ENCODE measurements at places on chromosomes 1 and 21.

- peak; percentile 74 for DNase-seq
Measured at GRCh38 chr21:35275776-35276175, 226.7 kb upstream of the RUNX1 start.

DNA sequence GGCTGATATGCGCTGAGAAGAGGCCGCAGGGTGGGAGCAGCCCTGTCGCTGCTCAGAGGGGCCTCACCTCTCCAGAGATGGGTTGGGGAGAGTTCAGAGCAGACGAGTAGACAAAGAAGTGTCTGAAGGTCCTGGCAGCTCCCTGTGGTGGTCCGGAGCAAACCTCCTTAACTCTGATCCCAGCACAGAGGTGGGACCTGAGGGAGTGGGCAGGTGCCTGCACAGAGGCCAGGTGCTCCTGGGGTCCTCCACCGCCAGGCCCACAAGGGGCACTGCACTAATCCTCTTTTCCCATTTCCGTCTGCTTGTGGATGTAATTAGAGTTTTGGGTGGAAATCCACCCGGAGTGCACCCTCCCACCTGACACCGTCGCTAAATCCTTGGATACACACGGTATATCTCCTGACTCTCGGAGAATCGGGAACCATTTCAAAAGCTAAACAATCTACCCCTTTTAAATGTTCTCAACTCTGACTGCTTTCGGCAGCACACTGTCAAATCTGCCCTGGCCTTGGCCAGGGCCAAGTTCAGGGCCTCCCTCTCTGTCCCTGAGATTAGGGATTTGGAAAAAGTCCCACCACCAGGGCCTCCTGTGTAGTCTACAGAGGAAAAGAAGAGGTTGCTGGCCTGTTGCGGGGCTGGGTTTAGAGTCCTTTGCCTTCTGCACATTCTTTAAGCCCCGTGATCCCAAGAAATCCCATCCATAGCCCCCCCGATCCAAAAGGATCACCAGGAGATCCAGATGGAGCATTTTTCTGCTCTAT lies 22.4 kb downstream of the CASZ1 start:
- DNase-seq = no peak

- no peak for DNase-seq
Measured at GRCh38 chr1:49389699-49390098, 613.0 kb upstream of the BEND5 start.

DNA sequence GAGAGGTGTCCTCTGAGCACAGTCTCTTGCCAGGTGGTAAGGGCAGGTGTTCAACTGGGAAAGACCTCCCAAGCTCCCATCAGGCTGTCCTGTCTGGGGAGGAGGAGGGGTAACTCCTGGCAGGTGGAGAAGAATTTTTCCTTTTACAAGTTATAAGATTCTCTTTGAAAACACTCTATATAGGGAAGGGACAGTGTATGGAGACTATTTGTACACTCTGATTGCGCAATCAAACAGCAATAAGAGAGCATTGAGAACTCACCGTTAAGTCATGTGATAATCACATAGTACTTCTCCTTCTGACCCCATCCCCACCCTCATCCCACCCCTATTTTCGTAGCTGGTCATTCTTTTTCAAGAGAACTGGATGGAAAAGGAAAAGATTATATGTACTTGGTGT lies 179.3 kb upstream of the ZNF644 start:
- no peak for DNase-seq

DNA sequence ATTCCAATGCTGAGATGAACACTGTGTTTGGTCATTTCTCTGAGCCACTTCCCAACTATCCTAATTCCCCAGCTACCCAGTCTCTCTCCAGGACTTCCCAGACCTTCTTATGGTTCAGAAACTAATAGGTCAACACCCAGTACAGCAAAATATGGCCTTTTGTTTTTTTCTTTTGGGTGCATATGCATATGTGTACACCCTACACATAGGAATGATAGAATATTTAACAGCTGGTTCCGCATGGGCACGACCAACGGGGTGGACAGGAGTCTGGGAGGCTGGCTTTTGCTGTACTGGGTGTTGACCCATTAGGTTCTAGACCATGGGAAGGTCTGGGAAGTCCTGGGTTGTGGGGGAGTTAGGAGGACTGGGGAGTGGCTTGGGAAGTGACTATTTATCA lies 143.9 kb downstream of the MRPS6 start:
- DNase-seq = no peak

DNA sequence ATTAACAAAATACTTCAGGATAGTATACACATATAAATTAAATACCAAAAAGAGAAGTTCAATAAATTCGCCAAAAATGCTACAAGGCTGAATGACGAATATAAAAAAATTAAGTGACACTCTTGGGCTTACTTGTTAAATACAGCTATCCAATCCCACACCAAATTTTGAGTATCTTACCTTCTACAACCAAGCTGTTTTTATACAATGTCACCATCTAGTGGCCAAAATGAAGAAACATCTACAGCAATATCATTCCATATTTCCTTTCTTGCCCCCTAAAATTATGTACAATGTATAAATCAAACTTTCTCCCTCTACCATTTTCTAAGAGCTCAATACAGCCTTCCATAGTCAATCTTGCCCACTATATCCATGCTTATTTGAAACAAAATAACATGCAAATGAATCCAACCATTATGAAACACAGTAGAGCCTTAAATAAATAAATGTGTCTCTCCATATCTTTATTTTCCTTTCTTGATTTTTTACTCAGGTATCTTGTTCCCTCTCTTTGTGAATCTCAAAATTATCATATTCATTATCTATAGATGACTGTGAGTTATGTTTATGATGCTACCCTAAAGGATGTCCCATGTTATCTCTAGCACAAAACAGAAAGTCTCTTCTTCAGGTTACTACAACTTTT lies 86.3 kb downstream of the ACBD6 start:
- DNase-seq = no peak

DNA sequence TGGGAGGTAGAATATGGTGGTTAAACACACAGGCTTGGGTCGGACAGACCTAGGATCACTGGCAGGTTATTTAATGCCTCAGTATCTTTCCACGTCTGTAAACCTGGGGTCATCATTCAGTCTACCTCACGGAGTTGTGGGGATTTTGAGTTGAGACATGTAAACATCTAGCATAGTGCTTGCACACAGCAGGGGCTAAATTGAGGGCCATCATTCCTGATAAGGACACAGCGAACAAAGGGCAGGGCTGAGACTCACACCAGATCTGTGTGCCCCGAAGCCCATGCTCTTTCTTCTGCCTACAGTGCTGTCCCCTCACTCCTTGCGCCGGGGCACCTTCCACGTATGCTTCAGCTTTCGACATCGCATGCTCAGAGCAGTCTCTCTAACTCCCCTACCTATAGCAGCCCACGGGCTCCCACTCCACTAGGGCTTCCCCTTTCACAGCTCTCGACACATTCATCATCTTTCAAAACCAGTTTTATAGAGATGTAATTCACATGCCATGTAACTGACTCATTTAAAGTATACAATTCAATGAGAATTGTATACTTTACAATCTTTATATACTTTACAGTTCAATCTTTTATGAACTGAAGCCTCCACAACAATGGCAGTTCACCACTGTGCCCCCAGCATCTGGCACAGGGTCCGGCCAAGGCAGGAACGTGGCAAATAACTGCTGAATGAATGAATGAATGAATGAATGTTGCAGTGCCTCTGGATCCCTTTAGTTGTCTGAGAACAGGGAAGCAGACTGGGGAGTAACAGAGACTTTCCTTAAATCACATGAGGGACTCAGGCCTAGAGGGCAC lies 48.0 kb downstream of the GPR161 start:
- no peak for DNase-seq

- peak; percentile 82 for DNase-seq
Measured at GRCh38 chr1:94612525-94613204, 71.1 kb upstream of the F3 start.

All from umbilical cord (tissue), 2 donors.